ENCODE measurements at places on chromosomes 1 and 21.

GRCh38 chr1:203286161-203286984 is 18.9 kb upstream of the BTG2 start:
- DNase-seq: no peak

- DNase-seq: no peak
These were observed 108.3 kb upstream of the FGGY start for GRCh38 chr1:59188413-59189213.

- no peak for DNase-seq
These were observed 41.9 kb downstream of the SMG7 start for GRCh38 chr1:183514235-183514634.

DNA sequence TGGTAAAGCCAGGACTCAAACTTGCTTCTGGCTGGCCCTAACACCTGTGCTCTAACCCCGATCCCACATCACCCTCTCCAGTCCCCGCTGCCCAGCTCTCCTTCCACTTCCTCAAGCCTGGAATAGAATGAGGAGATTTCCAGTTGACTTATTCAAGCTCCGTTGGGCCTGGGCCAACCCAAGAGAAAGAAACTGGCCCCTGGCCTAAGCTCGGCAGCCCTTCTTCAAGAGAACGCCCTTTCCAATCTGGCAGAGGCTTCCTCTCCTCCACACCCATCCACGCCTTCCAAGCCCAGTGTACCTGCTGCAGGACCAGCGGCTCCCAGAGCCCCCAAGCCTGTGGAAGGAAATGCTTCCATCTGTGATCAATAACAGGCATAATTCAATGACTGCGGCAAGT is 51.9 kb downstream of the LRRN2 start:
- no peak for DNase-seq

GRCh38 chr1:224085421-224086108 is 28.3 kb upstream of the FBXO28 start:
- DNase-seq: no peak

DNA sequence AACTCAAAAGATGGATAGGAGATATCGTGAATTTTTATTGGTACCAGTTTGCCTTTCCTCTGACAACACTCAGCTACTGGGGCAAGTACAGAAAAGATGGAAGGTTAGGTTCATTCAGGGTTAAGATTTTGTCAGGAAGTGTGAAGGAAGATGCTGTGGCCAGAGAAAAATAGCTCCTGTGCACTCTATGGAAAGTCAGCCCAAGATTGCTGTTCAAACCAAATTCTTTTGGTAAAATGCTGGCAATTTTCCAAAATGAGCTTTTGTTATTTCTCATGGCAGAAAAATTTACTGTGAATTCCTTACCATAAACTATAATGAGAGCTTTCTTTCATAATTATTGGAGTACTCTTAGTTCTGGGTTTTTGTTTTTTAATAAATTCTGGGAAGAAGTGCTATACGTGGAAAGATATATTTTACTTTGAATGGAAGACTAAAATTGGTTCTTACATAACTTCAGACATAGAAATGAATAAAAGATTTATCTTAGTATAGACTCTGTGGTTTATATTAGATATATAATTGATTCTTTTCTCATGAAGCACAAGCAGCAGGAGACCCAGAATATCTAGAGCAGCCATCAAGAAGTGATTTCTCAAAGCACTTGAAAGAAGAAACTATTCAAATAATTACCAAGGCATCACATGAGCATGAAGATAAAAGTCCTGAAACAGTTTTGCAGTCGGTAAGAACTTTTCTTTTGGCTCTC is 112.2 kb downstream of the USP25 start:
- DNase-seq: no peak

DNA sequence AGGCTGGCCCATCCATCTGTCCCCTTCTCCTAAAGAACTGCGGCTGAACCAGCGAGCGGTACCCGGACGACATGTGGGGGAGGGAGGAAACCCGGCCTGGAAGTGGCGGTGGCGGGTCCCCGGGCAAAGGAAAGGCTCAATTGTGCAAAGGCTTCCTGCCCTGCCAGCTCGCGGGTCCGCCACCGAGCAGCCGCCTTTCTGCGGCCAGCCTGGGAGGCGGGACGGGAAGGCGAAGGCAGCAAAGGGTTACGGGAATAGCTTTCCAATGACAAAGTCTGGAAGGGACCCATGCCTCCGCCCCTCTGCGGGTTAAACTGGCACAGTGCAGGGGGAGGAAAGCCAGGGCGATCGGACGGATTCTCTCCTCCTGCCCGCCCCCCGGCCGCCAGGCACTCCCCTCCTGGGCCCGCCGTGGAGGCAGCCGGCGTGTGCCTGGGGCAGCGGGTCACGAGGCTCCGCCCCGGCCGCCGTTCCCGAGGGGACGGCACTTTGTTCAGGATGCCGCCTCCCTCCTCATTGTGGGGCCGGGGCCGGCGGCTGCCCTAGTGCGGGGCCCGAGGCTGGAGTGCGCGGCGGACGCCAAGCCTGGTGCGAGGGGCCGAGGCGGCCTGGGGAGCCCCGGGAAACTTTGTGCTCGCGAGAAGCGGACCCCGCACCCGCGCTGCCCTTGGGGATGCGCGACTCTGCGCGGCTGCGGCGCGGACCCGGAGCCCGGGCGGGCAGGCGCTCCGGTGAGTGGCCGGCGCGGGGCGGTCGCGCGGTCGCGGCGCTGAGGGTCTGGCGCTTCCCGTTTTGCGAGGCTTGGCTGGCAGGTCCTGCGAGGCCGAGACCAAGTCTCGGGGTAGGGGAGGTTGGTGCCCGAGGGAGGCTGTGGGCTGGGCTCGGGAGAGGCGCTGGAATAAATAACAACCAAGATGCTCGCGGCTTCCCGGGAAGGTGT is at the start of gene NAV1:
TSS of gene NAV1 (plus strand) at position 516 of the 940 bp plus-strand sequence. CDS start 83,758 bp downstream, outside the sequence.
- peak; percentile 36 for DNase-seq

GRCh38 chr21:32705139-32705538 is 22.7 kb downstream of the SYNJ1 start:
- no peak for DNase-seq

DNA sequence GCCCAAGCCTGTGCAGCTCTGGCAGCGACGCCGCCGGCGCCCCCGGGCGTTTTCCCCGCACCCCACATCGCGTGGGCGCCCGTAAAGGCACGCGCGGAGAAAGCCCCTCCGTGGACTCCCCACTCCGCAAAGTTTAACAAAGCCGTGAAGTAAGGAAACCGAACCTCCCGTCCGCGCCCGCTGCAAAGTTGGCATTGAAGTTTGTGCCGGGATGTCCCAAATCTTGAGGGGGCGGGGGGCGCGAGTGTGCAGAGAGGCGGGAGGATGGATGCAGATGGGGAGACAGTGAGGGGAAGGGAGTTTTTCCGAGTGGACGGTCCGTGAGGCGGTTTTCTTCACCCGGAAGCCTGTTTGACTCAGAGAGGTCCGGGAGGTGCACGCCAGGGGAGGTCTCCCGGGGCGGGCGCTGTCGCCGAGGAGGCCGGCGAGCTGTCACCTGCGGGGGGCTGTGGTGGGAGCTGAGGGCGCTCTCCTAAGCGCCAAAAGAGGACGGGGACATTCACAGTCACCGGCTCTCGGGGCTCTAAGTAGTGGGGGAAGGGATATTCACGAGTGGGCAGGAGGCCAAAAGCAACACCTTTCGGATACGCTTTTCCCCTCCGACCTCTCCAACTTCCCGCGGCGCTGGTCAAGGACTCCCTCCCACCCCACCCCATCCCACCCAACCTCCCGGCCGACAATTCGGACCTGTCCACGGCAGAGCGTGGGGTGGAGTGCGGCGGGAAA is 1.3 kb downstream of the WLS start:
- no peak for DNase-seq

- DNase-seq: no peak
These were observed 30.2 kb downstream of the OBSCN start for GRCh38 chr1:228238007-228238406.

- DNase-seq: no peak
These were observed 145.9 kb downstream of the PCP4 start for GRCh38 chr21:40013001-40013735.

DNA sequence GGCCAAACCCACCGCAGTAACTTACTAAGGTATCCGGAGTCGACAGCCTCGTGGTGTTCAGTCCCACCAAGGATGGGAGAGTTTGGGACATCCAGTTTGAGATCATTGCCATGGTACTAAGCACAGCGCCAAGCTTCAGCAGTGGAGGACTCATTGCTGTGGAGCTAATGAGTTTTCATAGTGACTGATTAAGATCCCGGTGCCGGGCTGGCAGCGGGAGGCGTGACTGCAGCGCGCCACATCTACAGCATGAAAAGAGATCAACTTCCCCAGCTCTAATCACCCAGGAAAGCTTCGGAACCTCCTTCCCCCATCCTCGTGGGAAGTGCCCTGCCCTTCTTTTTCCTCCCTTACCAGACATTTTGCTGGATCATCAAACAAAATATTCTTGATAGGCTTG is 149.9 kb downstream of the OLFM3 start:
- DNase-seq: no peak

- no peak for DNase-seq
These were observed 79.7 kb downstream of the SMYD2 start for GRCh38 chr1:214360525-214361164.

DNA sequence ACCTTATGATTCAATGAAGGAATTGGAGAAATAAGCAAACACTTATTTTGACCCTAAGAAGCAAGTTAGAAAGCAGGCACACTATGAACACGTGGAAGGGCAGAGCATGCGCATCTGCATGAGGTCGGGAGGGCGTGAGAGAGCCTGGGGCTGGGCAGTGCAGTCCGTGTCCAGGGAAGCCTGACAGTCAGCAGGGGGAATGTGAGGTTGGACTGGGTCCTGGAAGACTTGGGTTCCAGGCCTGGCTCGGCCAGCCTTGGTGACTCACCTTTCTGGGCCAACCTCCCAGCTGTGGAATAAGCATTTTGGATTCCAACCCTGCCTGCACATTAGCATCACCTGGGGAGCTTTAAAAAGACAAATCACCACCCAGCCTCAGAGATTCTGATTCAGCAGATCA is 26.6 kb upstream of the LMX1A start:
- DNase-seq: no peak

DNA sequence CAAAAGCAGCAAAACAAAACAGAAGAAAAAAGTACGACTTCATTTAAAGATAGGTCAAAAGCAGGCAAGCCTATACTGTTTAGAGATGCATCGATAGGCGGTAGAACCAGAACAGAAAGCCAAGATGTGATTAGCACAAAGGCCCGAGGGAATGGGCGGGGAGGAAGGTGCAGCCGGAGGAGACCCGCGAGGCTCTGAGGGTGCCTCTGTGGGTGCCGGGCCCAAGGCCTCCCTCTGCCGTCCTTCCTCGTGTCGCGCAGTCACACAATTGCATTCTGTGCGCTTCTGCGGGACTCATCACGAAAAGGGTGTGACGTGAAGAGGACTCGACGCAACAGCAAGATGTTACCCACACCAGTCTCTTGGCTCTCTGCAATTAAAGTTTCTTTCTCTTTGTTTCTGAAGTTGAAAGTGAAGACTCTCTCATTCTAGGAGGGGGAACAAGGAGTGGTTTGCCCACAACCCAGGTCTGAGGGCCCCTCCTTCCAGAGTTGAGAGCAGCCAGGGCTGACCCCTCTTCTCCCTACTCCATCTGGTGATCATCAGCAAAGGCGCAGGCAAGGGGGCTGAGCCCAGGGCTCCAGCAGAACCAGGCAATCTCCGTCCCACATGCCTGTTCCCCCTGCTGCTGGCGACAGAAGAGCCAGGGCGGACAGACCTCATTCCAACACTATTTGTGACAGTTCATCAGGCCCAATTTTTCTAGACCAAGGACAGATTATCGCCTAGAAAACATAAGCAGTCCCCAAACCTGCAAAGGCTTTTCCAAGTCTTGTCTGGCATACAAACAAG is 41.0 kb downstream of the NPHP4 start:
- no peak for DNase-seq

DNA sequence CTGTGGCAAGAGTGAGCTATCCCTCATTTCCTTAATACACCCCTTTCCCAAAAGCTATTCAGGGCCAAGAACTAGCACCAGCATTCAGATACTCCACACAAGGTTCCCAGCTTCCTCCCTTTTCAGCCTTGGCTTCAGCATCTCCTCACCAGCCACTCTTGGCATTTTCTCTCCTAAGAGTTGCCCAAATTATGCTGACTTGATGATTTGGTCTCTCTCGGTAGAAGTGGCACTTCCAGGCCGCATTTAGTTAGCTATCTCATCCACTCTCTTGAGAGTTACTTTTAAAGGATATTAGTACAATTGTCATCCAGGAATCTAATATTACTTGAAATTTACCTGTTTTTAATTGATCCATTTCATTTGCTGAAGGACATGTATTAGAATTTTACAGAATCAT is 199.0 kb upstream of the DMRTA2 start:
- DNase-seq: no peak

GRCh38 chr1:203401199-203401877 is 50.4 kb upstream of the FMOD start:
- DNase-seq: no peak

GRCh38 chr1:182627622-182628021 is 23.4 kb upstream of the RGS16 start:
- no peak for DNase-seq

GRCh38 chr1:209751627-209752231 is 4.1 kb upstream of the TRAF3IP3 start:
- DNase-seq: no peak

DNA sequence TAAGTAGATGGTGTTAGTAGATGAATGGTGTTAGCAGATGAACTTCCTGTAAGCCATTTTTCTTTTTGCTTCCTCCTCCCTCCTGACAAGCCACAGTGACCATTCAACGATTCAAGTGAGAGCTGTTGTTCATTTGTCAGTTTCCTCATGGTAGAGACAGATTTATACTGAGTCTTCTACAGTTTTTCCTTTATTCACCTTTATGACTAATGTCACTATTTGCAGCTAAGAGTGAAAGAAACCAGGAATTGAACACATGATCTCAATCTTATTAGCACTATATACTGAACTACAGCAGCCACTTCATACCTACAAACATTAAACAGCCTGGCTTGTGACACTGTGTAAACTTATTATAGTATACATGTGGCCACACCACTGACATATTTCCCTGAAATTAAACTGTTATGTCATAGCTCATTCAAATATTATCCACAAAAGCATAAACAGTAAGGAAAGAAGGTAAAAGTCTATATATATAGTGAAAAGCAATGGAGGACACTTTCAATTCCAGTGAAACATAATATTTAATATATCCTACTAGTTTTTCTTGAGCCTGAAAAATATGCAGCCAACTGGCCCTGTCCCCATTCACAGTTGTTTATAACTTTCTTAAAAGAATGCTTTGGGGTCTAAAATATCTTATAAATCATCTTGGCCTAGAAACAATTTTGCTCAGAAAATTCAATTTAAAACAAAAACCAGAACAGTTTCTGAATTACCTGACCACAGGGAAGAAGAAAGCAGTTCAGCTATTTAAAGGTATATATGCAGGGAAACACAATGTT is 566.9 kb upstream of the ZRANB2 start:
- DNase-seq: no peak

DNA sequence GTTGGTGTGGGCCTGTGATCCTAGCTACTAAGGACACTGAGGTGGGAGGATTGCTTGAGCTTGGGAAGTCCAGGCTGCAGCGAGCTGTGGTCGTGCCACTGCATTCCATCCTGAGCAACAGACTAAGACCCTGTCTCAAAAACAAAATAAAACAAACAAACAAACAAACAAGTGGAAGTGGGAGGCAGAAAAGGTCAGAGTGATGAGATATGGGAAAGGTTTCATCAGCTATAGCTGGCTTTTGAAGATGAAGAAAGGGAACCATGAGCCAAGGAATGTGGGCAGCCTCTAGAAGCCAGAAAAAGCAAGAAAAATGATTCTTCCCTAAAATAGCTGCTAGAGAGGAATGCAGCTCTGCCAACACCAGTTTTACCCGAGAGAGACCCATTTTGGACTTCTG is 10.6 kb upstream of the NUCKS1 start:
- no peak for DNase-seq

All from HuH-7 (cell line).